ENCODE measurements at places on chromosomes 4 and X.

DNA sequence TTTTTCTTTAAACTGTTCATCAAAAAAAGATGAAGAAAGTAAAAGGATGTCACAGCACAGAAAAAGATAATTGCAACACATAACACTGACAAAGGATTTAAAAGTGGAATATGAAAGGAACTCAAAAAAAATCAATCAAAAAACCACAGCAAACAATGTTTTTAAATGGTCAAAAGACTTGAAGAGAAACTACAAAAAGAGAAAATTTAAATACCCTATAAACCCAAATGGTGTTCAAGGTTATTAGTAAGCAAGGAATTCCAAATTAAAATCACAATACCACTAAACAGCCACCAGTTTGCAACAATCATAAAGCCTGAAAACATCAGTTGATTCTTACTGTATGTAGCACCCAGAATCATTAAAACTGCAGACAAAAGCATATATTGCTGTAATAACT lies 36.5 kb upstream of the PCDH10 start:
- DNase-seq = no peak

DNA sequence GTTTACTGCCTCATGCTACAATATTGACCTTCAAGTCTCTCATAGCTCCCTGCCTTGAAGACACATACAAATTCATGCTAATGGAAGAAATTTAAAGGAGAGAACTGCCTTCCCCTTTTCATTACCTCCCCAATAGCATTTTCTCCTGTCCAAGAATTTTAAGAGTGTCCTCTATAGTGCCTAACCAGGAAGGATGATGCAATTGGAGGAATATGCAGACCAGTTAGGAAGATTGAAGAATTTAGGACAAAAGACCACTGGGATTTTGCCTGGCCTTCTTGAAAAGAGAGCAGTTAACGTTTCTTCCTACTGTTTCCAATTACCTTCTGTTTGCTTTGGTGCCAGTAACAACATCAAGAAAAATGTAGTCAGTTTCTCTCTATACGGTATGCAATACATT lies 443.9 kb downstream of the INPP4B start:
- DNase-seq = no peak

DNA sequence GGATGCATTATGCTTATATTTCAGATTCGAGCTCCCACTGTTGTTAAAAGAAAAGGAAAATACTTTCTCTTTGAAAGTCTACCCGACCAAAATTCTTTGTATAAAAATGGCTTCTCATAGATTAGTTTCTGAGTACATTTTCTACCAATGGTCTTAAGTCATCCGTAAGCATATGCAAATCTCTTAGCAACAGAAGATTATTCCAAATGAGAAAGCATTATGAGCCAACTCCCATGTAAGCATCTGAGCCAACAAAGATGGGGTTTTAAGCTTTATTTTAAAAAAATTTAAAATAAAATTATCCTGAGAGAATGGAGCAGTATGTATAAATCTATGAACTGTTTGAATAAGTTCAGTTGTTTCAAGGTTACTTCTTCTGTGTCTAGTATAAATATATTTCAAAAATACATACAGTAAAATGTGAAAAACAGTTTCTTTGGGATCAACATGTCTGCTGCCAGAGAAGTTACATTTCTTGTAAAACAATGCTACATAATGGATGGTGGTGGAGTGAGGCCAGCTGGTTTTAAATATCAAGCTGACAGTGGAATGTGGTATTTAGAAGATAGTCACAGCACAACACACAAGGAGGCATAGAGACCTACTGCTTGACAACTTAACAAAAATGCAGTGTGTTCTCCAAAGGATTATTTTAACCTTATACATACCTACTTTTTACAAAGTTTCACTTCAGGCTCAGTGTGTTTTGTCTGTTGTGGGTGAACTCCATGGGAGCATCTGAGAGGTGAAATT lies 199.5 kb upstream of the DIPK2B start:
- DNase-seq = no peak

DNA sequence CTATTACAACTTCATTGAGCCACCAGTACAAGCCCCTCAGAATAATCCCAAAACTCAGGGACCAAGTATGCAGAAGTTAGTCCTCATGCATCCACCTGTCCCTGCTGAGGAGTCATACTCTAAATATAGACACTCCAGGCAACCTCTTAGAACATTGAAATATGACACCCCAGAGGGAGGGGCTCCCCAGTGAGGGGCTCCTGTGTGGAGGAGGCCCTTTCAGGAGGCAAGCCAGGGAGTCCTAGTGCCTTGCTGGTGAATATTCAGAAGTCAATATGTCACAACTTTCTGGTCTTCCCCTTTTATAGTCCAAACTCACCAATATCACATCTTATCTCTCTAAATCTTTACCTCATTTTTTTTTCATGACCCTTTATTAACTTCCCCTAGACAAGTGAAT lies 1.6 kb upstream of the ARMCX6 start:
- DNase-seq = no peak

DNA sequence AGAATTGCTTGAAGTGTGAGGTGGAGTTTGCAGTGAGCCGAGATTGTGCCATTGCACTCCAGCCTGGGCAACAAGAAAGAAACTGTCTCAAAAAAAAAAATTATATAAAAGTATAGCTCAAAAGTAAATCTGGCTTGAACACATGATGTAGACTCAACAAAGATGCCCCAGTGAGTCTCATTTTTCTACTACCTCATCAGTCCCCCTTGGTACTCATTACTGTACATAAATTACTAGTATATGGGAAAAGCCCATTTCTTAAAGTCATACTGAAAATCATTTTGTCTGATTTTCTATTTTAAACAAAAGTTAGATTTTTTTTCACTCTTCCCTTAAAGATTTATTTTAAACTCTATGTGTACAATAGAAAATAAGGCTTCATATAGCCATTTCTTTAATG lies 39.2 kb downstream of the FAM241A start:
- DNase-seq = no peak

DNA sequence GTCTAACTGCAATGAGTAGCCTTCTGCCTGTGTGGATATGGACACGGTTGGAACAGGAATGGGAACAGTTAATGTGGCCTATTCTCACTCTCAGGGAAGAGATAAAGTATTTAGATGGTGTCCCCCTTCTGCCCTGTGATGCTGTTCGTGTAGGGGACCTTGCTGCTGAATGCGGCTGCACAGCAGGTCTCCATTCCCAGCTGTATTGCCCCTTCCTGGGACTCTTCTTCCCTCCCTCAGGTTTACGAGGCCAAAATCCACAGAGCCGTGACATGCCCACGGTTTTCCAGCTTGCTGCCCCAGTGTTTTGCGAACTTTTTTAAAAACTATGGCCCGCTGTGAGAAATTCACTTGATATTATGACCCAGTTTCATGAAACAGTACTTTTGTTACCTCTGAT lies 50.3 kb downstream of the SNX25 start:
- DNase-seq = no peak

DNA sequence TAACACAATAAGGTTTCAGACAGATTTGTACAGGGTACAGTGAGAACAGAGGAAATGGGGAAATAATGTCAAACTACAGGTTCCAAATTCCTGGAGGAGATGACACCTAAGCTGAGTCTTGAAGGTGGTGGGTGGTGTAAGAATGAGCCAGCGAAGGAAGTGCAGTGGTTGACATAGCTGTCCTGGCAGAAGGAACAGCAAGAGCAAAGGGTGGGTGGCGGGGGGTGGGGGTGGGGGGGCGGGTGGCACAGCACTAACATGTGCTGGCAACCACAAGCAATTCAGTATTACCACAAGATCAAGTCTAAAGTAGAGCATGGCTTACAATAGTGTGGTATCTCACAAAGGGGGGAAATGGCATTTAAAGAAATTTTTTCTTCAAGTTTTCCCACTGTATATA lies 13.1 kb upstream of the G3BP2 start:
- peak; percentile 54 for DNase-seq

GRCh38 chr4:140331245-140331644 lies 42.2 kb upstream of the SCOC start:
- DNase-seq = no peak

- no peak for DNase-seq
These were observed 915.5 kb downstream of the FAT4 start for GRCh38 chr4:126230269-126230668.

DNA sequence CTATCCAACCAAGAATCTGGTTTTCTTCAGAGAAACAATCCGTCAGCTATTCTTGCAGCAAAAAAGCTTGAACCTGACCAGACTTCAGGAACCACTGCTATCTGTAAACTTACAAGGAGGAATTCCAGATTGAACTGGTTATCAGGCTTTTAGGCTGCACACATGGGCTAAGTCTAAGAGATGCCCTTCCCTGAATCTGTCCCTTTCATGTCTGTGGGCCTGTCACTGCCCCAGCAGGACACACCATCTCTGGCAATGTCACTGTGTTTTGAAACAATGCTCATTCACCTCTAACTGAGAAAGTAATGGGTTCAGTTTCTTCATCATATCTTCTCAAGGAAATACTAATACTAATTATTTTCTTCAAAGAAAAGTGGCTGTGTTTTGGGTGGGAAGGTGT lies 72.8 kb downstream of the PARM1 start:
- no peak for DNase-seq

DNA sequence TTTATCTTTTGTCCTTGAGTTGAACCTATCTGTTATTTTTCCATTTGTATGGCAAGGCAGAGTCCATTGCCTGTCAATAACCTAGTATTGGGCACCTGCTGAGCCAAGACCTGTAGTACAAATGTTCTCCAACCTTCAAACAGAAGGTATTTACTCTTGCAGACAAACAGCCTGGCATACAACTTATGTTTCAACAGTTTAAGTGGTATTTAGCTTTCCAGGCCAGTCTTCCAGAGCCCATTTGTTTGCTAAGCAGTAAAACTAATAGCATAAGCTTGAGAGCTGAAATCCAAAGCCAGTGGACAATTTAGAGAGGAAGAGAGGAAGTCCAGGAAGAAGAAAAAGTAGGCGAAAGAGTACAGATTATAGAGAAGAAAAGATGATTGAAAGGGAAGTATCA lies 979.3 kb downstream of the GLUD2 start:
- no peak for DNase-seq

- no peak for DNase-seq
These were observed 72.1 kb downstream of the HTRA3 start for GRCh38 chr4:8341691-8342090.

GRCh38 chrX:48903290-48903689 lies 5.6 kb downstream of the PQBP1 start:
- DNase-seq = no peak

GRCh38 chr4:900721-901120 lies 31.4 kb downstream of the GAK start:
- DNase-seq = no peak

DNA sequence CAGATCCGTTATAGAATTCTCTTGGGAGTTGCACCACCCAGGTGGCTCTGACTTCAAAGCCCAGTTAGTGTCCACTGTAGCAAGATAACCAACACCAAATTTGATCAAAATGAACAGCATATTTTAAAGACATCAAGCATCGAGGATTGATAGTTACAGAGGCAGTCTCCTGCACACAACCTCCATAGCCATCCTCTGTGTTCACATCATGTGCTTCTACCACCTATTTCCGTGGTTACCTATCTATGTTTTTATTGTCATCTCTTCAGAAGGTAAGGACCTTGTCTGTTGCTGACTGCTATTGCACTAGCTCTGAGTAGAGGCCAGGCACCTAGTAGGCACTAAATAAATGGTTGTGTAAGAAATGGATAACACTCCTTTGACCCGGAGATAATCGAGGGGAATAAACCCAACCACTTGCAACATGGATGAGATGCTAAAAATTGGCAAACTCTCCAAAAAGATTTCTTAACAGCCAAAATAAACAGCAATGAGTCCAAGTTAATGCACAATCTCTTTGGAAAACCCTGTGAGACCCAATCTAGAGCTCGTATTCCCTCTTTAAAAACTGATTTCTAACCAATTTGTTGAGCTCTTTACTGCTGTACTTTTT lies 14.7 kb upstream of the C1QTNF7 start:
- no peak for DNase-seq

- DNase-seq = no peak
These were observed 365.4 kb upstream of the TECRL start for GRCh38 chr4:64774626-64775025.

DNA sequence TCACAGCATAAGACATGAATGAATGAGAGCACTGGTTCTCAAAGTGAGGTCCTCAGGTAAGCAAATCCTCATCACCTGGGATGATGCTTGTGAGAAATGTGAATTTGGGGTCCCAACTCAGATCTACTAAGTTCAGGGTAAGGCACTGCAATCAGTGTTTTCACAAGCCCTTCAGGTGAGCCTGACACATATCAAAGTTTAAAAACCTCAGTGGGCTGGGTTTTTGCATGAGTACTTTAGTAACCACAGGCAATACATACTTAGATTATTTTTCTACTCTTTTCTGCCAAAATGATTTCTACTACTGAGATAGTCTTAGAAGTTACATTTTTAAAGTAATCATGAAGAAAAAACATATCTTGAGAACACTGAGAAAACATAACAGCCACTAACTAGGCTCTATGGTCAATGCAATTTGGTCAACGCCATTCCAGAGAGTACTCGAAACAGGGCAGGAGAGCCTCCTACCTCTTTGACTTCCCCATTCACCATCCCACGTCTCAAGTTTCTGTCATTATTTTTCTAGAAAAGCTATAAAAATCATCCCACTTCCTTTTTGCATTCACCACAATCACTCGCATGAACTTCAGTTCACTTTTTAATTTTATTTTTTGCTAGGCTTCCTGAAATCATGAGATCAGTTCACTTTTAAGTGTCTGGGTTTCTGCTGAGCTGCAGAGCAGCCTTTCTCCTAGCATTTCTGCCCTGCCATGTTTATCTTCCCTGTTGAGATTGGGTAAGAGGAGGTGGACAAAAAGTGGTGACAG lies 73.8 kb downstream of the MFAP3L start:
- peak; percentile 91 for DNase-seq

- DNase-seq = no peak
These were observed 17.0 kb upstream of the HPF1 start for GRCh38 chr4:169774466-169775445.

DNA sequence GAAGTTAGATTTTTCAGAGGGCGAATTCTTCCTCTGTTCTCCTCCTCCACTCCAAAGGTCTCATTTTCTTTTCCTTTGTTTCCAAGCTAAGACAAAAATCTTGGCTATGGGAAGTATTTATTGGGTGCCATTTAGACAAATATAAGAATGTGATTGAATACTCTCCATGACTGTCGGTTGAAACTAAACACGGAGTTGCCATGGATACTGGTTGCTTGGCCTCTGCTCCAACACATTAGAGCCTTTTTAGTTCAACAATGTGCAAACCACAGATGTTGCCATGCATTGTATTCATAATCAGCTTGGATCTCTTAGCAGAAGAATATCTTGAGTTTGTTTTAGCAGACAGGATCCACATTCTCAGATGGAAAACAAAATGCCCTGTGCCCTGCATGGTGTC lies 366.5 kb upstream of the LCORL start:
- no peak for DNase-seq

- DNase-seq = no peak
These were observed 252.7 kb downstream of the MAPK10 start for GRCh38 chr4:86107112-86107511.

DNA sequence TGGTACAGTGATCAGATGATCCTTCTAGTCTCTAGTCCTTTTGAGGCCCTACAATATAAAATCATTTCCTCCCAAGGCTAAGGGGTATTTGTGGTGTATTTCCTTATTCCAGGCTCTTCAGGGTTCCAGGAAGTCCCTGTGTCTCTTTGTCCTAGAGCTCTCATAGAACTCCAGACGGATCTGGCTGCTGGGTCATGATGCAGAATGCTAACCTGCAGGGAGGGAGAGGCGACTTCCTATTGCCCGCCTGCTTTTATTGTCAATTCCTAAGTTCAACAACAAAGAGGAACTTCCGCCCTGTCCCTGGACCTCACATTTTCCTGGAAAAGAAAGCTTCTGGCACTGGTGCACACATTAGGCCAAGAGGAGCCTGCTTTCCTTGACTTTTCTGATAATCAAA lies 45.9 kb upstream of the ZNF827 start:
- no peak for DNase-seq

All from inflammatory macrophage (primary cell).